ENCODE measurements at places on chromosomes 6 and 20.

- no peak for DNase-seq
These were observed 117.8 kb upstream of the FOXO3 start for GRCh38 chr6:108442770-108443520.

GRCh38 chr6:5466281-5467136 lies 205.2 kb downstream of the FARS2 start:
- peak; percentile 49 for DNase-seq

GRCh38 chr6:170537329-170537728 lies 15.8 kb downstream of the PSMB1 start:
- DNase-seq, result no peak

GRCh38 chr6:91155129-91155785 lies 568.4 kb upstream of the MAP3K7 start:
- DNase-seq, result no peak

DNA sequence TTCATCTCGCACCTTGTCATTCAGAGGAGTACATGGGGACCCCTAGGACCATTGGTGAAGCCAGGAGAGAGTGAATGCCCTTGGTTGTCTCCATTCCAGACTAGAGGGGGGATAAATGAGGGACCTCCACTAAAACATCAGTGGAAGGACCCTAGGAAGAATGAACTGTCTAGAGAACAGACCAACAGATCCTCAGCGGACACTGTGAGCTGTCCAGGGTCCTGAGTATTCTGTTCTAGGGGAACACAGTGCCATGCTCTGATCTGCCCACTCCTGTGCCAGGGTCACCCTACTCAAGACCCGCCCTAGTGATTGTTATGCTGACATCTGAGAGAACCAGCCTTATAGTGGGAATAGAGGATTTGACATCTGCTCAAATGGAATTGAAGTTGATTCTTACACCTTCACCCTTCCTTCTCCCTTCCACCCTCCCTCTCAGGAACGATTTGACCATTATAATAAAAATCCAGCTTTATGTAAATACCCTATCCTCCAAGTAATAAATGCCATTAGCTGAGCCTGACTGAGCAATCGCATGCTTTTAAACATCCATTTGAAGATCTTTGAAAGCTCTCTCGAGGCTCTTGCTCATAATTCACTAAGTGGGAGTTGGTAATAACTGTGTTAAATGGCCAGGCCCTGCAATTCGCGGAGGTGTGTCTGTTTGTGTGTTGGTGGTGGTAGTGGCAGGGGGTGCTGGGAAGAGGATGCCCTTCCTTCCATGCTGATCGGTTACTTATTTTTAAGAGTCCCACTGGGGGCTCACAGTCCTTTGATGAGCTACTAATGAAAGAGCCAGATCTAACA lies 43.6 kb upstream of the SLC32A1 start:
- DNase-seq, result no peak

GRCh38 chr6:24568683-24569082 lies 73.9 kb downstream of the ALDH5A1 start:
- DNase-seq, result no peak

GRCh38 chr6:140879946-140880345 lies 1252.8 kb upstream of the GJE1 start:
- no peak for DNase-seq

GRCh38 chr20:44618318-44618731 lies 33.2 kb downstream of the ADA start:
- DNase-seq, result no peak

GRCh38 chr20:33568868-33569801 lies 79.2 kb downstream of the CBFA2T2 start:
- DNase-seq, result no peak

DNA sequence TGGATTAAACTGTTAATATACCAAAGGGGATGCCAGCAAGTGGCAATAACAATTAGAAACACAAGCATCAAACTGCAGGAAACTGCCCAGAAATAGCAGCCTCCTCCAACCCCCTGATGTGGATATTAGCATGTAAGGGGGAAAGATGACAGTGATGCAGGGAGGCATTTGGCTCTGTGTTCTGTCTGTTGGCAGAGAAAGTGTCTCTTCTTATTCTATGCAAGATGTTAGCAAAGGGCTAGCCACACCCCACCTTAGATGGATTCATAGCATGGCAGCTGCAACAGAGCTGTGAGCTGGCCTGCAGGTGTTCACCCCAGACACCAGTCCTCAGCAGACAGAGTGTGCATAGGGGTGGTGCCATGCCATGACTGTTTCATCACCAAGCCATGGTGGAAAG lies 38.0 kb downstream of the SCP2D1 start:
- no peak for DNase-seq

DNA sequence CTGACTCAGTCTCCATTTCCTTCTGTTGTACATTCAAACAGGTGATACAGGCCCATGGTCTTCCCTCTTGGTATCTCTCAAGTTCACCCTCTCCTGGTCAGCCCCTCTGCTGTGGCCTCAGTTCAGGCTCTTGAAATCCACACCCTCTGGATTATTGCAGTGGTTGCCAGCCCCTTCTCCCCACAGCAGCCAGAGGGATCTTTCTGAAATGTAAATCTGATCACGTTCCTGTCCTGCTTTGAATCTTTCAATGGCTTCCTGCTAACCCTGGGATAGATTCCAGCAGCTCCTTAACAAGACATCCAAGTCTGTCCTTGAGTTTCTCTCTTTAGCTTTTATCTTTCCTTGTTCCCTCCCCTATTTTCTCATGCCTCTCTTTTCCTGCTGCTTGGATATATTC lies 22.2 kb downstream of the CHMP4B start:
- DNase-seq, result no peak

- DNase-seq, result no peak
These were observed 24.9 kb upstream of the MAP3K7 start for GRCh38 chr6:90611543-90612312.

GRCh38 chr6:72849346-72849745 lies 227.5 kb downstream of the KCNQ5 start:
- DNase-seq, result no peak

- DNase-seq, result no peak
These were observed 28.2 kb upstream of the ANKEF1 start for GRCh38 chr20:10006447-10007090.

DNA sequence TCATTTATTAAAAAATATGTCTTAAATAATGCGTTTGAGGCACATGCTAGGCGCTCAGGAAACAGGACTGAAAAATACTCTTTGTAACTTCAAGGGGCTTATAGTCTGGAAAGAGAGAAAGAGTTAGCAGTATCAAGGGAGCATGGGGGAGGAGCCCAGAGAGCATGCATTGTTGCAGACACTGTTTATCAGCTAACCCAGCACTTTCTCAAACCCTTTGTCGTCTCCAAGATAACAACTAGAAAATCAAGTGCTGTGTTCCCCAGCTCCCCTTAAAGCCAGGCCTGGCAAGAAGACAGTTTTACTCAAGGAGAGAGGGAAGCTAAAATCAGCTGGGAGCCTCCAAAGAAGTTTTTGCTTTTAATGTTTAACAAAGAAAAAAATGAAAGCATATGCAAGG lies 98.4 kb downstream of the PERP start:
- DNase-seq, result no peak

- no peak for DNase-seq
These were observed 353.4 kb downstream of the PTPRT start for GRCh38 chr20:42836339-42836738.

DNA sequence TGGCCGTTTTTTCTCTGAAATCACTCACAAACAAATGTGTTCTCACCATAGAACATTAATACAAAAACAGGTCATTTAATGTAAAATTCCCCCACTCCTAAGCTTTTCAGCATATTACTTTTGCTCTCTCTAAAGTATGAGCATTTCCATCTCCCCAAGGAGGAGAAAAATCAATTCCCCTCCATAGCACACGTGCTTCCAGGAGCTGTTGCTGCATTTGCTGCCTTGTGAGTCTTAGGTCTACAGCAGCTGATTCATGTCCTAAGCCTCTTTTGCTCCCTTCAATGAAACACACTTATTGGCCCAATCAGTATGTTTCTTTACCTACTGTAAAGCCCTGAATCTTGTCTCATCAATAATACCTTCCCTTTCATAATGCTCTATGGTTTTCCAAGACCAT lies 6.4 kb upstream of the COL9A1 start:
- no peak for DNase-seq

DNA sequence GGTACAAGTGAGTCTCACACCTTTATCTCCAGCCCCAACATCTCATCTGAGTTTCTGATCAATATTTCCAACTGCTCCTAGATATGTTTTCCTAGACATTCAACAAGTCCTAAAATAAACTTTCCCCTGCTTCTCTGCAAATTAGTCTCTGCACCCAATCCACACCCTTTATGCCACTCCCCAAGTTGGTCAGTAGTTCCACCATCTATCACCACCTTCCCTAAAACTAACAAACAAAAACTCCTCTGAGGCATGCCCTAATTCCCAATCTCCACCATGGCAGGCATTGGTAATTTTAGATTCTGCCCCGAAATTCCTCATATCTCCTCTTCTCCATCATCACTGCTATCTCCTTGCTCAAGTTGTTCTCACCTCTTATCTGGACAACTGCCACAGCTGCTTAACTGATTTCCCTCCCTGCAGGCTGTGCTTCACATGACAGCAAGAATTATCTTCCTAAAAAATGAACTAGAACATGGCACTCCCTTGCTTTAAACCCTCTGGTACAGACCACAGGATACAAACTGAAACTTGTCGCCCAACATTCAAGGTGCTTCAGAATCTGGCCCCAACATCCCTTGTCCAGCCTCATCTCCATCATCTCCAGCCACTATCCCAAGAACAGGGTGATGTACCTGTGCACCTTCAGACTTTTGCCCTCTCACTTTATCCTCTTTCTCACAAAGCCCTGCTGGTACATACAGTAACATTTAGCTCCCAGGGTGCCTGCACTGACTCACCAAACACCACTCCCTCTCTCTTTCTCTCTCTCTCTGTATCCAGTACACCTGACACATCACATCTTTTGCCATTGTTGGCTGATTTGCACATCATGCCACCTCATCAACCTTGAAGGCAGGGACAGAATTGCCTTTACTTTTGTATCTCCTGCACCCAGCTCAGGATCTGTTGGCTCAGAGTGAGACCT lies 55.5 kb downstream of the ZHX3 start:
- DNase-seq, result no peak

- no peak for DNase-seq
These were observed 660.4 kb downstream of the CD109 start for GRCh38 chr6:74356391-74356790.

DNA sequence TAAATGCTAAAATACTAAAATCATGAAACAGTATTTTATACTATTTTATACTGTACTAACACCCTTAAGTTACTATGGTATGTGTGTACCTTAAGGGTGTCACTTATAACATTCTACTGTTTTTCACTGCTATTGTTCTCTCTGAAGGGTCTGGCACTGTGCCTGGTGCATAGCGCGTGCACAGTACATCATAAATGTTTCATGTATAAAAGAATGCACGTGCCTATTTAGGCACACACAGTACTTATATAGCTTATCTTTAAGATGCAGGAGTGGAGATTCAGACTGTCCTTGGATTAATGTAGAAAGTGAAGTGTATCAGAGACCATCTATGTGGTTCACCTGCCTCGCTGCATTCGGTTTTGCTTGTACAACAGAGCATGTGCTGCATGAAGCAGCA lies 64.0 kb upstream of the SGK1 start:
- no peak for DNase-seq

DNA sequence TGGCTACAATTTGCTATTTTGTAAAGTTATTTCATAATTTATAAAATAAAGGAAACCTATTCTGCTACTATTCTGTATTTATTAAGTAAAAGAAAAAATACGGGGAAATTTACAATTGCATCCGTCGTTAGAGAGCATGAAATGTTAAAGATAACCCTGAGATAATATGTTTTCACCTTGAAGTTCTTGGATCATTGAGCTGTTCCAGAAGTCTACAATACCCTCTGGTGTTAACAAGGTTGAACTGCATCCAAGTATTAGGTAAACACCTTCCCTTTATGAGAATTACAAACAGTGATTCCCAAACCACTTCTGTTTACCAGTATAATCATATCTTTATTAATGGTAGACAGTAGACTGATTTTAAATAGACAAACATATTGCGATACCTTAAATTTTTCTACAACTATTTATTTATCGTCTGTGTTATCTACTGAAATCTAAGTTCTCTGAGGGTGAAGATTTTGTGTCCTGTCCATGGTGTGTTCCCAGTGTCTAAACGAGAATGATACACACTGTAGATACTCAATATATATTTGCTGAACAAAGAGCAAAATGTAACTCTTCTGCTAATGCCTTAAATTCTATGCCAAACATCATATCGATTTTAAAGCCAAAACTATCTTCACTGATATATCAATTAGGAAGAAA lies 28.2 kb downstream of the TBC1D32 start:
- DNase-seq, result no peak

- DNase-seq, result no peak
These were observed 194.6 kb downstream of the CDH26 start for GRCh38 chr20:60152792-60153191.

GRCh38 chr20:58075586-58076345 lies 152.7 kb downstream of the ANKRD60 start:
- DNase-seq, result no peak

DNA sequence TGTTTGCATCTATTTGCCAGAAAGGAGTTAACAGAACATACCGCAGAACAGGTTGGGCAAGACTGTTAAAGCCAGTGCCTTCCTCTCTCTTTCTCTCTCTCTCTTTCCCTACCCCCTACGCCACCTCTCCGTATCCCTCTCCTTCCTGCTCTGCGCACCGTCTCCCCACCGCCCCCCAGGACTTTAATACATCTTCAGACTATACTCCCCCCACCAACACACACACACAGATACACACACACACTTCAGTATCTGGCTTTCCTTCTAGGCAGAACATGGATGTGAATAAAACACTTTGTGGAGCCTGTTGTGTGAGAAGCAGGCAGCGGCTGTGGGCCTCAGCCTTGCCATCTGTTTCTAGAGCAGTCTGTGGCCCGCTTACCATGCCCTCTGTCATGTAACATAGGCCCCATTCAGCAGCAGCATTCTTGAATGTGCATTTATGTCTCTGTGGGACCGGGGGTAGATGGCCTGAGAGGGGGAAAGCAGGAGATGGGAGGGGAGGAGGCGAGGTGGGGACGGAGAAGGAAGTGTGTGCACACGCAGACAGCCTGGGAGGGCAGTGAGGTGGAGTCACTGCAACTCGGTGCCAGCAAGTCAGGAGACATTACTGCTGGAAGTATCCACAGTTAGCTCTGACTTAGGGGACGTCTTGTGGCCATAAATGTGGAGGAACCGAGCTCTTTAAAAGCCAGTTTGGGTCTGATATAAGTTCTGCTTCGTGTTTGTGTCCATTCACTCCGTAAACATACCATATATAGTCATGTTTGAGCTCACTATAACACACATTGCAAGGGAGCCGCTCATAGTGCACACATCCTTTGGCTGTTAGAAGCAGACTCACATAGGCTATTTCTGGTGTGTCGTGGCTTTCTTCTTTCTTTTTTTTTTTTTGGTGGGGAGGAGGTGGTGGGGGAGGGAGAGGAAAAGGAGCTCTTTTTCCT lies 38.4 kb downstream of the RREB1 start:
- DNase-seq, result peak; percentile 38

GRCh38 chr20:38471987-38472512 lies 593 bp upstream of the RALGAPB start:
- DNase-seq, result no peak

All from AG04449 (cell line).